ENCODE measurements at places on chromosomes 16 and 17.

DNA sequence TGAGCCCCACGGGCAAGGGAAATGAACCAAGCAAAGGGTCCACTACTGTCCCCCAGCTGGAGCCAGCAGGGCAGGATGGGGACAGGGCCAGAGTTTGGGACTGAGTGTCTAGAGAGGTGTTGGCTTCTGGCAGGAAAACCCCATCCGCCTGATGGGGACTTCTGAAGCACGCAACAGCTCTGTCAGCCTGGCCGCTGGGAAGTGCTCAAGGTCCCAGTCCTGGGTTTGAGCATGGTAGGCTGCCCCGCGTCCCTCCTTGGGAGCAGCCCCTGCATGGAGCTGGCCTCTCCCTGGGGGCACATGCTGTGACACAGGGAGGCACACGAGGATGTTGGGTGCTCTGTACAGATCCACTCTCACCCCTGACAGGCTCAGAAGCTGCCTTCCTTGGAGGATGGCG lies 14.6 kb downstream of the ACE start:
- DNase-seq: no peak

- DNase-seq: no peak
Observed at GRCh38 chr17:81332914-81333528, 37.9 kb upstream of the SLC38A10 start.

DNA sequence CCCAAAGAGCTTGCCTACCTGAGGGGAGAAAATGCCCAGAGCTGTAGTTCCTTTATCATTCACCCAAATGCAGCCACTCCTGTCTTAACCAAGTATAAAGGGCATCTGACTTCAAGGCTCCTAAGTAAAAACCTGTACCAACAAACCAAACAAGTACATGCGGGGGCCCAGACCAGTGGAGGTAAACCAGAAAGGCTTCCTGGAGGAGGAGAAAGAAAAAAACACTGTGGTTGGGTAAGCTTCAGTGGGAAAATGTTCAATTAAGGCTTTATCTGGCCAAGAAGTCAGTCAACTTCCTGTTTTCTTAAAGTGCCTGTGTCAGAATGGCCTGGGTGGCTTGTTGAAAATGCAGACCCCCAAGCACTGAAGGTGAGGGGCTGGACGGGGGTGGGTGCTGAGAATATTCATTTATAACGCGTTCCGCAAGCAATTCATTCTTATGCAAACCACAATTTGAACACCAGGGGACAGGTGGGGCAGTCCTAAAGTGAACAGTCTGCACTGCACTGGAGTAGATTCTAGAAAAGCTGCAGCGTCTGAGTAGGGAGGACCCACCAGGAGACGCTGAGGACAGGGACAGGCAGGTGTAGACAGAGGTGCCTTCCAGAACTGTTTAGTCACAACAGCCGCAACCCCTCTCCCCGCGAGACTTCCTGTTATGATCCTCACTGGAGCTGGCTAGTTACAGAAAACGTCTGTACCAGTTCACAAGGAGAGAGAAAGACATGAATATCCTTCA lies 467.1 kb downstream of the SOX9 start:
- DNase-seq: peak; percentile 32

DNA sequence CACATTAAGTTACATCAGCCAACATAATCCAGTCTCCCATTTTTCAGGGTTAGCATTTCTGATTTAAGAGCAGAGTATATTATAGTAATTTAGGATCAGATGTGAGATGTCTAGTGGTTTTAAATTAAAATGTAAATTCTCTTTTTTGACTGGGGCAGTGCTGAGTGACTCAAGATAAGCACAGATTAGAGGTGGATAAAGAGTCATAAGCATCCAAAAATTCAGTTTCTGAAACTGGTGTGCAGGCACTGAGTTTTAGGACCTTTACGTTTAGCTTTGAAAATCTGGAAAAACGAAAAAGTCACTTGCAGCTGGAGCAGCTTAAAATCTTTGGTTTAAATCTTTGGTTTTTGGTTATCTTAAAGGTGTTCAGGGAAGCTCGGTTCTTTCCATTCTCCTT lies 190.7 kb downstream of the FTO start:
- no peak for DNase-seq

GRCh38 chr16:75471723-75472633 lies 7.5 kb upstream of the TMEM170A start:
- DNase-seq: peak; percentile 44

GRCh38 chr17:49514071-49514721 lies 19.1 kb downstream of the NGFR start:
- no peak for DNase-seq

DNA sequence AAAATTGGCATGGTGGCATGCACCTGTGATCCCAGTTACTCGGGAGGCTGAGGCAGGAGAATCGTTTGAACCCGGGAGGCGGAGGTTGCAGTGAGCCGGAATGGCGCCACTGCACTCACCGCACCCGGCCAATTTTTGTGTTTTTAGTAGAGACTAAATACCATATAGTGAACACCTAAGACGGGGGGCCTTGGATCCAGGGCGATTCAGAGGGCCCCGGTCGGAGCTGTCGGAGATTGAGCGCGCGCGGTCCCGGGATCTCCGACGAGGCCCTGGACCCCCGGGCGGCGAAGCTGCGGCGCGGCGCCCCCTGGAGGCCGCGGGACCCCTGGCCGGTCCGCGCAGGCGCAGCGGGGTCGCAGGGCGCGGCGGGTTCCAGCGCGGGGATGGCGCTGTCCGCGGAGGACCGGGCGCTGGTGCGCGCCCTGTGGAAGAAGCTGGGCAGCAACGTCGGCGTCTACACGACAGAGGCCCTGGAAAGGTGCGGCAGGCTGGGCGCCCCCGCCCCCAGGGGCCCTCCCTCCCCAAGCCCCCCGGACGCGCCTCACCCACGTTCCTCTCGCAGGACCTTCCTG lies at the start of gene HBQ1:
Gene HBQ1 (plus strand): TSS at position 359 of the 575 bp plus-strand sequence. CDS start 28 bp downstream, at position 387.
- DNase-seq: no peak

DNA sequence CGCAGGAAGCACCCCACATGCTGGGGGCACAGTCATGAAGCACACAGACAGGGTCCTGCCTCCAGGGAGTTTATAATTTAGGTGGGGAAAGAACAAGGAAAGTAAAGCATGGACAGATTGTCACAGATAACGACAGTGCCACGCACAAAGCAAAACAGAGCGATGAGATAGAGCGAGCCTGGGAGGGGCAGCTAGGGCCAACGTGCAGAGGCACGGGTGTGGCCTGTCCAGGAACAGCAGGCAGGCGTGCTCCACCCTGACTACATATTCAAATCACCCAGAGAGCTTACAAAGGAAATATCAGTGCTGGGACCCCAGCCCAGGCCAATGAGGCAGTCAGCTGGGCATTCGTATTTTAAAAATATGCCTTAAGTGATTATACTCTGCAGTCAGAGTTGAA lies 16.8 kb downstream of the LGALS9 start:
- DNase-seq: no peak

- DNase-seq: no peak
Observed at GRCh38 chr17:63633742-63634141, 11.5 kb downstream of the MAP3K3 start.

- no peak for DNase-seq
Observed at GRCh38 chr17:38715216-38715943, 10.3 kb downstream of the MLLT6 start.

- peak; percentile 91 for DNase-seq
Observed at GRCh38 chr17:80861892-80862291, 129.7 kb upstream of the CHMP6 start.

GRCh38 chr17:82101767-82102679 lies 4.0 kb upstream of the FASN start:
- no peak for DNase-seq

- no peak for DNase-seq
Observed at GRCh38 chr17:74742153-74742515, 5.1 kb downstream of the RAB37 start.

DNA sequence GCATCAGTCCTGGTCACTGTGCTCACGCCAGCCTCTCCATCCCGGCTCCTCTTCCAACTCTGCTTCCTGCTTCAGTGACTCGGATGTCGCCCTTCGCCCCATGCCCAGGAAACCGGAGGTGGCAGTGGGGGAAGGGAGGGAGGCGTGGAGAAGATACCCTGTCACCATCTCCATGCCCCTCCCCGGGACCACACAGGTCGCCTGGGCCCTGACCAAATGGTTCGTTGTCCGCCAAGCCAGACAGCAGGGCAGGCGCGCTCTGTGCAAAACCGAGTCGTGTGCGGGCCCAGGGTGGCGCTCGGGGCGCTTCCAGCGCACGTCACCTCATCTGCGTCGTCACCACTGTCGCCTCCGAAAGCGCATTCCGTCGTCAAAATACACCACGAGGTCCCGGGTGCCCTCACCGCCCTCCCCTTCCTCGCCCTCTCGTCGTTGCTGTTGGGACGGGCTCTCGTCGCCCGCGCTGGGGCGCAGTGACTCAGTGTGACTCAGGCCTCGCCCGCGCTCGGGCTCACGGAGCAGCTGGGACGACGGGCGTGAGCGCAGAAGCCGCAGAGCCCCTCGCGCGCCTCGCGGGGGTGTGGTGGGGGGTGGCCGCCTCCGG lies 39.2 kb downstream of the ZNF778 start:
- DNase-seq: peak; percentile 9

DNA sequence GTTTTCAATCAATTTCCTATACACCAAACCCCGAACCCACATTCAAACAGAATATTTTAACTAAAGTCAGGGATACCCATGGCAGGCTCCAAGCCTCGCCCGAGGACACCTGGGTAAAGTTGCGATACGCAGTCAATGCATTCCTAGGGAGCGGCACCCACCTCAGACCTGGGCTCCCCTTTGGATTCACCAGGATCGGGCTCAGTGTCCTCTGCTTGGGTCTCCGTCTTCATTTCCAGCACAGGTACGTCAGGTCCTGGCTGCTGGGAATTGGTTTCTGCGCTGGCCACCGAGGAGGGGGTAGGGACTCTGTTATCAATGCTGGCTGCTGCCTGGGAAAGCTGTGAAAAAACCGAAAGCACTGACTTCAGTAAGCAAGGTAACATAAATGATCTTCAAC lies 51.7 kb upstream of the TRAP1 start:
- DNase-seq: no peak

DNA sequence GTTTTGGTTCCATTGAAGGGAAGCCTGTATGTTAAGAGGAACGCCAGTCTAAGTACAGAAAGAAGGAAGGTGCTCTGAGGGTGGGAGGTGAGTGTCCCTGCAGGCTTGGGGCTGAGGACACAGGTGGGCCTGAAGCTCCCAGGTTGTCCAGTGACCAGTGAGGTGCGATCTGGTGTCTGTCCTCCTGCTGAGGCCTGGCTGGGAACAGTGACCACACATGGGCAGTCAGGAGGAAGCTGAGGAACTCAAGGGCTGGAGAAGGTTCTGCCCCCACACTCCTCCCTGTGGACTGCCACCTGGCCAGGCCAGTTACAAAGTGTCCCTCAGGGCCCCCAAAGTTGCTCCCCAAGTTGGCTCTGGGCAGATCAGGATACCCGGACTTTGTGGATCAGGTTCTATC lies 102.1 kb downstream of the N4BP1 start:
- no peak for DNase-seq

DNA sequence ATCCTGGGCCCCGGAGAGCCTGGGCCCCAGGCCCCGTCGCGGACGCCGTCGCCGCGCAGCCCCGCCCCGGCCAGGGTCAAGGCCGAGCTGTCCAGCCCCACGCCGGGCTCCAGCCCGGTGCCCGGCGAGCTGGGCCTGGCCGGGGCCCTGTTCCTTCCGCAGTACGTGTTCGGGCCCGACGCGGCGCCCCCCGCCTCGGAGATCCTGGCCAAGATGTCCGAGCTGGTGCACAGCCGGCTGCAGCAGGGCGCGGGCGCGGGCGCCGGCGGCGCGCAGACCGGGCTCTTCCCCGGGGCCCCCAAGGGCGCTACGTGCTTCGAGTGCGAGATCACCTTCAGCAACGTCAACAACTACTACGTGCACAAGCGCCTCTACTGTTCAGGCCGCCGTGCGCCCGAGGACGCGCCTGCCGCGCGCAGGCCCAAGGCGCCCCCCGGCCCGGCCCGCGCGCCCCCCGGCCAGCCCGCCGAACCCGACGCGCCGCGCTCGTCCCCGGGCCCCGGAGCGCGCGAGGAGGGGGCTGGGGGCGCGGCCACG lies 36.8 kb upstream of the ZC3H18 start:
- DNase-seq: peak; percentile 13

GRCh38 chr17:19401321-19402010 lies 9.6 kb upstream of the RNF112 start:
- no peak for DNase-seq

DNA sequence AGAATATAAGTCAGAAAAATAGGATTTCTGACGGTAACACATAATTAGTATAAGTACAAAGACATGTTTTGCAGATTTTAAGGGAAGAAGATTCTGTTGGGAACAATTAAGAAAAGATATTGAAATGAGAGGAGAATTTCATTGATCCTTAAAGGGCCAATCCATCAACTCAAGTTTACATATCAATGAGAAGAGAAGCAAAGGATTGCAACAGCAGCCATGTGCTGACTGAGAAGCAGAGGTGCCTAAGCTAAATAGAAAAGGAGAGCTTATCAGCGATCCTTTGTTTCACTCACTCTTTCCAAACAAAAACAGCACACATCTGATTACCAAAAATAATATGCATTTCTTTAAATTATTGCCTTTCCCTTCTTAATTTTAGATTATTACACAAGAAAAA lies 94.6 kb downstream of the ITFG1 start:
- no peak for DNase-seq

DNA sequence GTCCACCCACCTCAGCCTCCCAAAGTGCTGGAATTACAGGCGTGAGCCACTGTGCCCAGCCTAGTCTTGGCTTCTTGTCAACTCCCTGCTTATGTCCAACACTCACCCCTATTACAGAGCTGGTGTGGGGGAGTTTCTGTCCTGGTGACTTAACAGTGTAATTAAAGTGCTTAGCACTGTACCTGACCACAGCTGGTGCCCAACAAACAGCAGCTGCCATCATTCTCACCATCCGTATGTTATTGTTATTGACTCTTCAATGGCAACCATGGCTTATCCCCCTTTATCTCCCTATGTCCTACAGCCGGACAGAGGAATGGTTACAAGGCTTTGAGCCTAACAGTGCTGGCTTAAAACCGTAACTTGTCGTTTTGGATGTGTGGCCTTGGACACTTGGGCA lies 17.0 kb upstream of the BRCA1 start:
- no peak for DNase-seq

DNA sequence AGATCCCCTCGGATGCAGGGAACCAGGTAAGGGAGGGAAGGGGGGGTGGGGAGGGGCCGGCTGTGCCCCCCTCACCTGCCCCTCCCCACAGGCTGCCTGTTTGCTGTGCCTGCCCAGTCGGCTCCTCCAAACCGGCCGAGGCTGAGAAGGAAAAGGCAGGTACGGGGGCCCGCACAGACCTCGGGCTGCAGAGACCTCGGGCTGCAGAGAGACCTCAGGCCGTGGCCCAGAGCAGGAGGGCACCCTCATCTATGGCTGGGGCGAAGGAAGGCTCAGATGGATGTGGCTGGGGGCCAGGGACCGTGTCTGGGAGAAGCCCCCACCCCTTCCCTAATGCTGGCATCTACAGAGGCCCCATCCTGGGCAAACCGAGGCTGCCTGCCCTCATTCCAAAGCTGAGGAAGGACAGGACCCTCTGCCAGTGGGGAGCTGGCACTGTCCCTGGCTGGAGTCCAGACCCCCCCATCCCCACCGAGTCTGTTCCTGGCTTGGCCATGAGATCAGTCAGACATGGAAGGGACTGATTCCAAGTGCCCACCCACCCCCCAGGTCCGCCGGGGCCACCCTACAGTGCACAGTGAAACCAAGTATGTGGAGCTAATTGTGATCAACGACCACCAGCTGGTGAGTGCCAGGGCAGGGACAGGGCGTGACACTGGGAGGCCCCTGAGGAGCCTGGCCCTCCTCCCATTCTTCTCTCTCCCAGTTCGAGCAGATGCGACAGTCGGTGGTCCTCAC lies 13.7 kb downstream of the ADAM11 start:
- DNase-seq: no peak

GRCh38 chr17:14373614-14374259 lies 72.9 kb downstream of the HS3ST3B1 start:
- no peak for DNase-seq

GRCh38 chr16:4749700-4750257 lies 15.4 kb downstream of the DNAAF8 start:
- no peak for DNase-seq

GRCh38 chr17:17590141-17590751 lies 1.3 kb downstream of the PEMT start:
- DNase-seq: no peak
